Left lung (tissue), 14 donors: ENCODE measurements at places on chromosomes 3 and 15. TPM values are rescaled to one million over a fixed set of nuclear protein-coding genes. Genes with fewer than 3 reads are reported as not detected.

AADACL2 gene
- total RNA-seq = not detected

DNA sequence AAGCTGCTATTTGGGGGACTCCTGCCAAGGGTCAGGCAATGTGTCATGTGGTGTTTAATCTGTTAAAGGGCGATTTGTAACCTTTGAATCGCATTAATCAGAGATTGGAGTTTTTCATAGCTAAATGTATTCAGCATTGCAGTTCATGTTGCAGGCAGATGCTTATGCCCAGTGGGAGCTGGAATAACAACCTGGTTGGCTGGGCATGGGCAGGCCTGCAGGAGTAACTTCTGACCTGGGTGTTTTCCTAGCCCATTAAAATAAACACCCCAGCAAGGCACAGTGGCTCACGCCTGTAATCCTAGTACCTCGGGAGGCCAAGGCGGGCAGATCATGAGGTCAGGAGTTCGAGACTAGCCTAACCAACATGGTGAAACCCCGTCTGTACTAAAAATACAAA lies 268.7 kb downstream of the BBX start:
- DNase-seq = no peak

DNA sequence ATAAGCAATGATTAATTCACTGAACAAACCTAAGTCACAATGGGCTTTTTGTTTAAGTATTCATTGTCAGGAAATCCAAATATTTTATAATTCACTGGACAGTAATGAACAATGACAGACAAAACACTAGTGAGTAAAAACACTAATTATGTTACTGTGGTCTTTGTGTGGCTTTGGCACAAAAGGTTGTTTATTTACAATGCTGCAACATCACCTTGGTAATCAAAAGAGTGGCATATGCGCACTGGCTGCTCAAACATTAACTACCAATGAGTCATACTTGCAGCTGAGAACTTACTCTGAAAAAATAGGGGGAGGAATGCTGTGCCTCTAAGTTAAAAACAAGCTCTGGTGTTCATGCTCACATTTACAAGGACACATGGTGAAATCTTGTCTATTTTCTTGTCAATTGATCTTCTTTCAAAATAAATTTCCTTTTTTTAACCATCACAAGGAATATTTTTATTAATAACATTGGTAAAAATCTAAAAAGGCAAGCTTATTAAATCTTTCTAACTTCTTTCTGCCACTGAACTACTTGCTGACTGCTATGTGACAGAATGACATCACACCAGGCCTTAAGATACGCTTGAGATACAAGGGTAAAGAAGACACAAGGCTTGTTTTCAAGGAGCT lies 85.2 kb upstream of the PPIB start:
- no peak for DNase-seq

GRCh38 chr3:195802261-195802701 lies 9.4 kb downstream of the MUC4 start:
- no peak for DNase-seq

DNA sequence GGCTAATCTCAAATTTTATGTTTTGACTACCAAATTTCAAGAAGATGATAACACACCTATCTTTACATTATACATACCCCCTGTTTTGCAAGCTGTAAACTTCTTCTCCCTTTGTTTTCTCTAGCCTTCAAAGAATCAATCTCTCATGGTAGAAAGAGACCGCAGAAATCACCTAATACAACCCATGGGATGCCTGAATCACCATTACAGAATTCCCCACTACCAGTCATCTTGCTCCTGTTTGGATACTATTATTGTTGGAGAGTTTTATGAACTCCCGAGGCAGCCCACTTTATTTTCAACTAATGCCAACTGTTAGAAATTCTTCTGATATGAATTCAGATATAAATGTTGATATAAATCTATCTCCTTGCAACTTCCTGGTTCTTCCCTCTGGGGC lies 110.9 kb downstream of the FRMD5 start:
- no peak for DNase-seq

DNA sequence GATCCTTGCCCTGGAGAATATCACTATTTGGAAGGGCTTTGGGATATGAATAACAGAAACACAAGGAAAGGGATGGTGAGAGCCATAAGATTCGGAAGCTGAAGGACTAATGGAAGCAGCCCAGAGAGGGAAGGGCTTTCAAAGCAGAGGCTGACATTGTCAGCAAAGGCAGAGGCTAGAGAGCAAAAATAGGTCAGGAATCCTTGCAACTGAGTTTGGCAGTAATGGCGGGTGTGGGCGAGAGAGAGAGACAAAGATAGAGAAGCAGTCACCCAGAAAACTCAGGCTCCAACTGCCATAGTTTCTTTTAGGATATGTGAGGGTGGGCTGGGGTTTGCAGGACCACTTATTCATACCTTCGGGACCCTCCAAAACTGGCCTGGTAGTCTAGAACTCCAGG lies 248.6 kb downstream of the OPA1 start:
- no peak for DNase-seq

CFAP100 gene
- not detected for total RNA-seq

DNA sequence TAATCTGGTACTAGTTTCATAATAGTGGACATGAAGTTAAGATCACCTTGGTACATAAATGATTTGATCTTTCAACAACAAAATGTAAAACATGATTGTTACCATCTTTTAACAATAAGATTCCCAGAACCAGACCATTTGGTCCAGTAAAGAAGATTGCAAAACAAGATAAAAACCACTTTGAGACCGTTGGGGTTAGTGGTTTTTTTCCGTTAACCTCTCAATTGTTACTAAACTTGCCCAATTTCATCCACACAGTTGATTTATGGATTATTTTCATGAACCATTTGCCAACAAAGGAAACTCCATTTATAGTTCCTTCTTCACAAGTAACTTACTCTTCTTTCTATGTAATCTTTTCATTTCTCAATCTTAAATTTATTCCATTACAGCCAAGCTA lies 53.8 kb downstream of the ATP8B4 start:
- DNase-seq = no peak

ROBO2 gene
- 4.9 TPM for total RNA-seq

- no peak for DNase-seq
These were observed 137.5 kb downstream of the OPA1 start for GRCh38 chr3:193730511-193730910.

DNA sequence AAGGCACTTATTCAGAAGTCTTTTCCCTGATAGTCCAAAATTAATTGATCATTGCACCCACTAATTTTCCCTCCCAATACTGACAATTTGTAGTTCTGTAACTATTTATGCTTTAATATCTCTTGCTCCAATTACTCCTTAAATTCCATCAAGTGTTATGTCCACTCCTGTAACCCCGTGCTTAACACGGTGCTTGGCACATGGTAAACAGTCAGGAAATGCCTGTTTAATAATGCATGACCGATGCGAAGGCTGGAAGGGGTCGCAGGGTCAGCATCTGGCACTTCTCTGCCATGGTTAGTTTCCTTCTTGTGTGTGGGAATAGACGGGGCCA lies 553 bp upstream of the SEC22A start:
- no peak for DNase-seq

GRCh38 chr3:15159501-15160136 lies 46.4 kb upstream of the CAPN7 start:
- no peak for DNase-seq

SEMA3B gene
- 92.7 TPM for total RNA-seq

CD200R1 gene
- 1.2 TPM for total RNA-seq

GOLGA6L9 gene
- total RNA-seq = 2.7 TPM

GRCh38 chr3:55486101-55486856 lies 827 bp downstream of the WNT5A start:
- peak; percentile 61 for DNase-seq
